ENCODE measurements at places on chromosomes 4 and X.

DNA sequence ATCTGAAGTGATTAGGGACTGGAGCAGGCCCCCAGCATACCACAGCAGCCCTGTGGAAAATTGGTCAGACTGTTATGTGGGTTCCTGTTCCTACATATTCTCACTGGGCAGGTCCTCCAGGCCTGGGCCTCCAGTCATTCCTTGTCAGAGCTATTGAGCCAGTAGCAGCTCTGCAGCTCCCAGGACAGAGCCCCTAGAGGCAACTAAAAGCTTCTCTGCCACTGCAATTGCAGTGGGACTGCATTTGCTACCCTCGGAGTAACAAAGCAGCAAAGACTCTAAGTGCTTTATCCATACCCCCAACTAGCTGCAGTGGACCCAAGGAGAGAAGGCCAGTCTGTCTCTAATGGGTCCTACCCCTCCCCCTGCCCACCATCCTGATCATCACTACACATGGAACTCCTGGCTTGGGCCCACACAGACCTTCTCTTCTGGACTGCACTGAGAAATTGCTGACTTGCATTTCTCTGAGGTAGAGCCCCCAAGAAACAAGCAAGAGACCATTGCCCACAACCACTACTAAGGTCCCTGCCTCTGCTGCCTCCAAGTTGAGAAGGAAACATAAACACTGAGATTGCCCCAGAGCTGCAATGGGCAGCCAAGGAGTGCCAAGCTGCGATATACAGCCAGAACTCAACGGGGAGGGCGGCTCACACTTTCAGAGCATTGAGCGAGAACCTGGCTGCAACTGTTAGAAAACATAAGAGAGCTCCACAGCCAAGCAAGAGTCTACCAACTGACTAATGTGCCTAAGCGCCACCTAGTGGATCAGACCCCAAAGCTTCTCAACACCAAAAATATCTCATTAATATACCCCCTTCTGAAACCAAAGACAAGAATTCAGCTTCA is 738.7 kb upstream of the NDST4 start:
- DNase-seq, result no peak

- DNase-seq, result no peak
These were observed 259.8 kb upstream of the CLNK start for GRCh38 chr4:10944321-10944720.

DNA sequence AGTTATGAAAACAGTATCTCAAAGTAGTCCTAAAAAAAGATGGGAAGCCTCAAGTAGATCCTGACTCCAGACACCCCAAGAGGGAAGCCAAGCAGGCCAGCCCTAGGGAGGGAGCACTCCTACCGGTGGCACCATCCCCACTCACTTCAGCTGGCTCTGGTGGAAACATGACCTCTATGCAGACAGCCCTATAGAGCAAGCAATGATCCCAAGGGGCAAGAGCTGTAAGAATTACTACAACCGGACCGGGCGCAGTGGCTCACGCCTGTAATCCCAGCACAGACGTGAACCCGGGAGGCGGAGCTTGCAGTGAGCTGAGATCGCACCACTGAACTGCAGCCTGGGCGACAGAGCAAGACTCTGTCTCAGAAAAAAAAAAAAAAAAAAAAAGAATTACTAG is 5.7 kb downstream of the LETM1 start:
- DNase-seq, result no peak

DNA sequence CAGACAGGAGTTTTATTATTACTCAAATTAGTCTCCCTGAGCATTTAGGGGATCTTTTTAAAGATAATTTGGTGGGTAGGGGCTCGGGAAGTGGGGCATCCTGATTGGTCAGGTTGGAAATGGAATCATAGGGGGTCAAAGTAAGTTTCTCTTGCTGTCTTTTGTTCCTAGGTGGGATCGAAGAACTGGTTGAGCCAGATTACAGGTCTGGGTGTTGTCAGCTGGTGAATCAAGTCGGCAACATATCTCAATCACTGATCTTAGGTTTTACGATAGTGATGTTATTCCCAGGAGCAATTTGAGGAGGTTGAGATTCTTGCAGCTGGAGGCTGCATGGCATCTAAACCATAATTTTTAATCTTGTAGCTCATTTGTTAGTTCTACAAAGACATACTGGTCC is 629.5 kb upstream of the AMOT start:
- DNase-seq, result no peak

GRCh38 chr4:71254451-71255012 is 84.3 kb upstream of the SLC4A4 start:
- DNase-seq, result no peak

DNA sequence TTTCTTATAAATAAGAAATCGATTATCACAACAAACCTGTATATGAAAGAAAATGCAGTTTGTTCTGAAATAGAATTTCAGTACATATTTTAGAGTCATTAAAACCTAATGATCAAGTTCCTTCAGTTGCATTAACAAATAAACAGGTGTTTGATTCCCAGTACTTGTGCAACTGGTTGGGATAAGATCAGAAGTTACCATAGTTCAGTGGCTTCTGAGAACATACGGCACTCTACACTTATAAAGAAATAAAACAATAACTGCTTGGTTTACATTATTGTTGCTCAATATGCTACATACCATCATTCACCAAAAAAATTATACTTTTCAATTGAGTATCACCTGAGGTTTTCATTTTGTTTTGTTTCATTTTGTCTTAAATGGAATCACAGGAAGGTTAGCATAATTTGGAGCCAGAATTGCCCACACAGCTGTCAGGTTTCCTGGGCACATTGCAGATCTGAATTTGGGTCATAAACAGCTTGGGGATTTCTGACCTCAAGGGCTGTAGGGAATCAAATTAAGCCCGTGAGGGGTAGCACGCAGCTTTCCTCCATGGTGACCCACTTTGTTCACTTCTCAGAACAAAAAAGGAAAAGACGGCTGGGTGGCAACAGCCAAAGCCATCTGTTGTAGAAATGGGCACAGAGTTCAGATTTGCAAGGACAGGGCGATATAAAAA is 14.9 kb upstream of the CCNG2 start:
- no peak for DNase-seq

DNA sequence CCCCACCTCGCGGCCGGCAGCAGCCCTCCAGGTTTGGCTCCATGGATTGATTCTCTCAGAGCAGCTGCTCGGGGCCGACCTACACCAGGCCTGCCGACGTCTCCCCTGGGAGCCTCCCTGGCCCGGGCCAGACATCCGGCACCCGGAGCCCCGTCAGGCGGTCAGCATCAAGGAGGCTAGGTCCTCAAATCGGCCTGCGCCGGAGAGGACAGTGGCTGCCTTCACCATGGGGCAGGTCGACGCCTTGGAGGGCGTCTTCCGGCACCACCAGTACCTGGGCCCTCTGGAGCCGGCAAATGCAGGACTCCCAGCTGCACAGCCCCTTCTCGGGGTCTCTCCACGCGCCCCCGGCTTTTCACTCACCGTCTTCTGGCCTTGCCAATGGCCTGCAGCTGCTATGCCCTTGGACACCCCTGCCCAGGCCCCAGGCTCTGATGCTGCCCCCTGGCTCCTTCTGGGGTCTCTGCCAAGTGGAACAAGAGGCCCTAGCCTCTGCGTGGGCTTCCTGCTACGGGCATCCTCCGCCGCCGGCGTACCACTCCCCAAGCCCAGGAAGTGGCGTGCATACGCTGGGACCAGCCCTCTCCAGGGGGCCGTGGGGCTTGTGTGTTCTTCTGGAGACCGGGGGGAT is 341.8 kb downstream of the MAGEB5 start:
- no peak for DNase-seq

DNA sequence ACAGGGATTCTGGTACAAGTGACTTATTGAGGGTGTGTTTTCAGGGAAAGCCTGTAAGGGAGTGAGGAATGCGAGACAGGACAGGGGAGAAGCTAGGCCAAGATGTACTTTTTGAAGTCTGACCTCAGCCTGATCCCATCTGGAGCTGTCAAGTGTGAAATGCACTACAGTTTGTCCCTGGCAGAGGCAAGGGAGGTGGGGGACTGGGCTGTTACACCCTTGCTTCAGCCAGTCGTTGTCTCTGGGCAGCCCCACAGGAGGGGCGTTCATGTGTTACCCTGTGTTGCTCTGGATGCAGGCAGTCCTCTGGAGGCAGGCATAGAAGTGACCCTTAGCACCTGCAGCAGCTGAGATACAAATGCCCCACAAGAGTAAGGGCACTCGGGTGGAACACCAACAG is 25.8 kb downstream of the PPEF1 start:
- DNase-seq, result no peak

DNA sequence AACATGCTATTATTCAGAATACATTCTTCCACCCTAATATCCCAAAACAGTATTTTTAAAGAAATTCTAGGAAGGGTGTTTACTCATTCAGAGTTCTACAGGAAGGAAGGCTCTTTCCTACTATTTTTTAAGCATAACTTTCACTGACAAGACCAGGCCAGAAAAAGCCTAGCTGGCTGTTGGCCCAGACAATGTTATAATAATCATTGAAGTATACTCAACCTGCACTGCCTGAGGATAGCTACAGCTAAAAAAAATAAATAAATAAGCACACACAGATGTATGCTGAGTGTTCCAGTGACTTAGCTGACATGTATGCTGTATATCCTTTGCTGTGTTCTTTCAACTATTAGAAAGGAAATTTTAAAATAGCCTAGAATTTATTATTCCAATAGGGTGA is 145.8 kb upstream of the SPRY1 start:
- no peak for DNase-seq

DNA sequence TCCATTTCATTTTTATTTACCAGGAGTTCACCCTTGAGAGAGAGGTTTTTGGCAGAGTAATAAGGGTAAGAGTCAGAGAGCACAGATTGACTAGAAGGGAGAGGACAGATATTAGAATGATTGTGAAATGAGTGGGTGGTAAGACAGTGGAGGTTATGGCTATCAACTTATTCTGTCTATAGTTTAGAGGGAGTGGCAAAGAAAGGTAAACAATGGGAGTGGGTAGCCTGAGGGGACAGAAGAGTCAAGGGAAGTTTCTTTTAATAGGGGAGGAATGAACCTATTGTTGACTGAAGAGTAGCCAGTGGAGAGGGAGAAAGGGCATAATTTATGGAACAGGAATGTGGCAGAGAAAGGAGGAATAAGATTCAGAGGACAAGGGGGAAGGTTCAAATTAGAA is 186.5 kb upstream of the NRK start:
- no peak for DNase-seq

DNA sequence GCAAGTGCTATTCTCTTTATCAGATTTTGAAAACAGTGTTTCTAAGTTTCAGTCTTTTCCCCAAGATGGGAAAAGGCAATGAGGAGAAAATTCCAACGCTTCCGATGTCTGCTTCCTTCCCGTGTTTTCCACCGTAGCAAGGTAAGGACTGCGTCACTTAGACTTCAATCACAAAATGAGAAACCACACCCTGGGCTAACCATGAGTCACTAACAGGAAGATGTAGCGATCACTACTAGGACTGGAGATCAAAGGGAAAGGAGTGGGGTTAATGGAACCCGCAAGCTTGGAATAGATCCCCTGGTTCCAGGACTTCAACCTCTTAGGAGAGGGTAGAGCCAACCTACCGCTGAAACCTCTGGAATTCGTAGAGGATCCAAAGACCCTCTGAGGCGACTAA is 250.7 kb upstream of the ZFP42 start:
- no peak for DNase-seq

DNA sequence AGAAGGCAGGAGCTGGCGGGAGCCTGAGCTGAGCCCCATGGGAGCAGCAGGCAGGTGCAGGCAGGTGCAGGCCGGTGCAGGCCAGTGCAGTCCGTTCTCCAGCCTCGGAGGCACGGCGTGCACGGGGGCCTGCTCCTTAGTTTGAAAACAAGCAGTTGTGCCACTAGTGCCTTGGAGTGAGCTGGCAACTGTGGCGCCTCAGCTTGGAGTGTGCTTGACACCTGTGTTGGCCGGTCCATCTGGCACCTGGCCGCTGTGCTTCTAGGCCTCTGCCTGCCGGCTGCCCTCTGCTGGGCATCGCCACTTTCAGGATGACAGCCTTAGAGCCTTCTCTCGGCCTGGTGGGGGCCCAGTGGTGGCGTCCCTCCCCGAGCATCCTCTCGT is 47.9 kb downstream of the RGS12 start:
- DNase-seq, result no peak

DNA sequence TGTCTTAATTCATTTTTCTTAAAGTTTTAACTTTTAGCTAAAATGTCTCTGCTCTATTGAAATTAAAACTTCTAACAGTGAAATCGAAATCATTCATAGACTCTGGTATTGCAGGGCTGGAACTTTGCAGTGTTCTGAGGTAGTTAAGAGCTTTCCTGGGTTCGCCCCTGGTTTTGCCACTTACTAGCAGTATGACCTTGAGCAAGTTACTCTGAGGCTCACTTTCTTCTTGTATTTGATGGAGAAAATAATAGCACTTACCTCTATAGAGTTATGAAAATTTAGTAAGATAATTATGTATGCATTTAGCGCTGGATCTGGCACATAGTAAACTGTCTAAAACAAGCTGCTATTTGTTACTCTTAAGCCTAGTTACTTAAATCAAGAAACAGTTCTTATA is 1.7 kb downstream of the SLAIN2 start:
- no peak for DNase-seq

GRCh38 chr4:123230061-123230460 is 166.5 kb upstream of the SPRY1 start:
- no peak for DNase-seq

- no peak for DNase-seq
These were observed 327.0 kb upstream of the DKK2 start for GRCh38 chr4:107363125-107363524.

- DNase-seq, result no peak
These were observed 13.7 kb upstream of the SMIM20 start for GRCh38 chr4:25900310-25900709.

DNA sequence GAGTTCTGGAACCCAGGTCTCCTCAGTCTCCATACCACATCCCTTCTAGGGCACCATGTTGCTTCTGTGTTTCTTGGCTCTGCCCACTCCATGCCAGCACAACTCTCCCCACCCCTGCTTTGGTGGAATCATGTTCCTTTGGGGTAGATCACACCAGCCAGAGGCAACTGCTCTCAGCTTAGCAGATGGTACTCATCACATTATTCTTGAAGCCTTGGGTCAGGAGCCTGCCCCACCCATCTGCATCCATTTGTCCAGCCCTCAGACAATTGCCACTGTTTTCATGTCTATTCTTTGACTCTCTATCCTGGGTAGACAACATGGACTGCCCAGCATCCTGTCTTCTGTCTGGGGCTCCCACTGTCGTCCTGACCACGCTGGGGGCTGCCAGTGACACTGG is 147.6 kb downstream of the PTTG2 start:
- no peak for DNase-seq

GRCh38 chrX:41789374-41789773 is 65.4 kb downstream of the GPR82 start:
- no peak for DNase-seq

- DNase-seq, result no peak
These were observed 70.5 kb upstream of the COX18 start for GRCh38 chr4:73139991-73140390.

GRCh38 chrX:3815896-3816664 is 102.6 kb upstream of the PRKX start:
- DNase-seq, result peak; percentile 1

DNA sequence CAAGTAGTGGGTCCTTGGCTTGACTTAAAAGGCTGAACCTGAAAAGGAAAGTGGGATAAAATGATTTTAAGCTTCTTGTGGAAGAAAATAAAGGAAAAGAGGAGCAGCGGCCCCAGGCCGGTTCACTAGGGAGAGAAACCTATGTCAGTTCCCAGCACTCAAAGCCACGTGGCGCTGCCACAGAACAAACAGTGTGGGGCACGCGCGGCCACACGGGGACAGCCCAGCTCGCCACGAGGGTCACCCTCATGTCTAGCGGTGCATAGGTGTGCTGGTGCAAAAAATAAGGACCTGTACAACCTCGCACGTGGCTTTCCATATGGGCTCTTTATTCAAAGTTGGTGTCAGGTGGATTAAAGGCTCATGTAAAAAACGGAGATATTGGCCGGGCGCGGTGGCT is 17.1 kb downstream of the MSANTD1 start:
- DNase-seq, result no peak

All from activated T-cell treated with anti-CD3 and anti-CD28 coated beads for 4 hours (primary cell).